ENCODE measurements at places on chromosomes 2 and 18.
A peak's percentile ranks its signal among the peaks of the same experiment; 100 is the strongest.

DNA sequence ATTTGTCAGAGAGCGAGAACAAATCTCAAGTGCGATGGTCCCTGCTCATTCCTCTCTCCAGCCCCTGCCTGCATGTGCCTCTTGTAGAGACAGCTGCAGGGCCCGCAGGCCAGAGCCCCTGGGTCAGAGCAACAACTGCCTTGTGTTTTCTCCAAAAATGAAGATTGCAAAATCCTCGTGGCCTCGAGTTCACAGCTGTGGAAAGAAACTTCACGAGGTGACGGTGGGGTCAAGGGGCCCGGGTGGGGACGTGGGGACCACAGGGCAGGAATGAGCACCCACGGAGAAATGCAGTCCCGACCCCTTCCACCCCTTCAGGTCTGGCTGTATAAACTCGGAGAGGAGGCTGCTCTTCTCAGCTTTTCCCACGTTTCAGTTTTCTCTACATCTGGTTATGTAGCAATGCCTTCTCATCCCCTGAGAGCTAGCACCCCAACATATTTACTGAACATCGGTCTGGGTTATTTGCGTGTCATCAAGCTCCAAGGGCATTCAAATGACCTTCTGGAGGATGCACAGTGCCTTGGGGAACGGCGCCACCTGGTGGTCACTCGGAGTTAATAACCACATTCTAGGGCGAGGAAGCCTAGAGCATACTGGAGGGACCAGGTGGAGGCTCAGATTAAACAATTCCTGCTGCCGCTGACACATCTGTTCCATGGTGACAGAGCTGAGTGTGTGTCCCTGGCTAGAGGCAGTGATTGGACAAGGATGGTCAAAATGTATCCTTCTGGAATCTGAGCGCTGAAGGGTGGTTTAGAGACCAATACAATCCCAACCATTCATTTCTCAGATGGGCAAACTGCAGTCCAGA lies 91.4 kb upstream of the CYRIA start:
- peak; percentile 63 for DNase-seq

DNA sequence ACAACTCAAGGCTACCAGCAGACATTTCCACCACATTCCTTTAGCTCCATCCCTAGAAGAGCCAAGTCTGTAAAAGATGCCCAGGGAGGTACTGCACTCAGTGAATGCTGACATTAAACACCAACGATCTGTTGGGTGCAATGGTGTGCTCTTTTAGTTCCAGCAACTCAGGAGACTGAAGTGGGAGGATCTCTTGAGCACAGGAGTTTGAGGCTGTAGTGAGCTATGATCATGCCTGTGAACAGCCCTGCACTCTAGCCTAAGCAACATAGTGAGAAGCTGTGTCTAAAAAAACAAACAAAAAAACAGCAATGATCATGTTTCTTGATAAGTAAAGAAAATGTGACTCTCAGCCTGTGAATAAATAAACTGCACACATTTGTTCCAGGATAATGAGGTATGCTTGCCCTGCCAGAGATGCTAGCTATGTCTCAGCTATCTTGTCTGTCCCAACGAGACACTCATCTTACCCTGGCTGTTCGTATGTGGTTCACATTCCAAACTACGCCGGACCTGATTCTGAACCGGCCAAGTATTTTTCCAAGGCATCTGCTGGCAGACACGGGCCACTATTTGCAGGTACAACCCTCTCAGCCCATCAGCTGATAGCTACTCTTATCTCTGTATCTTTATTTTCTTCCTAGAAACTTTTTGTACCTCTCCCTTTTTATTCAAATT lies 21.8 kb downstream of the TMEM182 start:
- DNase-seq = no peak

- DNase-seq = no peak
Observed at GRCh38 chr2:74514368-74515270, at the start of gene TLX2. TLX2 (plus strand) TSS chr2:74514450; CDS start chr2:74514807, 357 bp downstream.

DNA sequence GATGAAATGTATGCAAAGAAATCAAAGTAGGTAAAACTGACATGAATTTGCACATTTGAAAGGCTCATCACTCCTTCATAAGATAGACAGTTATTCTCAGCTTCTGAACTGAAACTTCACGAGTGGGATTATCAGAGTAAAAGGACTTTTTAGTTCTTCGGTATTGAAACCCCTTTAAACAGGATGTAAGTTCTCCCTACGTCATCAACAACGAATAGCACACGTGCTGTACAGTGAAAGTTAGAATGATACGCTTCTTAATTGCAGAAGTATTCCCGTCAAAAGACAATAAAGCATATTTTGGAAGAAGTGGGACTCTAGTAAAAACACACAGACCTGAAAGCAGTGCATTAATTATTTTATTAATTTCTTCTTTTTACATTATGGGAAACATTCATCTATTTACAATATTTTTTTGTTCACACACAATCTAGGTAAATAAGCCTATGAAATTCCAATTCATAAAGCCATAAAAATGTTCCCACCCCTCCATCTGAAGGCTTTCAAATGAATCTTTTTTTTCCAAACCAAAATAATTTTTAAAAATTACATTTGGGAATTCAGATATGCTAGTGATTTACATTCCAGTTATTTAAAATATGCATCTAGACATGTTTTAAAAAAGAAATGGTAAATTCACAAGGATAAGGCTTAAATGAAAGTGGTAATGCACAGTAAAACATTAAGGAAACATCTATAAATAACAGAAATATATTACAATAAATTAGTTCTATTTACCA lies 45.9 kb downstream of the TGIF1 start:
- DNase-seq = no peak

GRCh38 chr2:105797298-105797819 lies 52.6 kb downstream of the NCK2 start:
- peak; percentile 77 for DNase-seq

- no peak for DNase-seq
Observed at GRCh38 chr2:204135752-204136151, 199.2 kb downstream of the ICOS start.

- peak; percentile 60 for DNase-seq
Observed at GRCh38 chr2:219168526-219168925, 1.3 kb downstream of the SLC23A3 start.

GRCh38 chr2:234363011-234363487 lies 133.8 kb downstream of the ARL4C start:
- DNase-seq = no peak

DNA sequence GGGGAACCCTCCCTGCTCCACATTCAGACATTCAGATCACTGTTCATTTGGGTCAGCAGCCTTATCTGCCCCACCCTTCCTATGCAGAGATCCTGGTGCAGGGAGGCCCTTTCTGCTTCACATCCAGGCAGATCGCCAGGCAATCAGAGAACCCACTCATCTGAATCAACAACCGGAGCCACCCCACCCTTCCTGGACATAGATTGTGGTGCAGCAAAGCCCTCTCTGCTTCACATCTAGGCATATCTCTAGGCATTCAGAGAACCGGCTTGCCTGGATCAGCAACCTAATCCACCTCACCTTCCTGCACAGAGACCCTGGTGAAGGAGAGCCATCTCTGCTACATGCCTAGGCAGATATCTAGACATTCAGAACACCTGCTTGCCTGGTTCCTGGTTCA lies 184.5 kb upstream of the CNTNAP5 start:
- no peak for DNase-seq

DNA sequence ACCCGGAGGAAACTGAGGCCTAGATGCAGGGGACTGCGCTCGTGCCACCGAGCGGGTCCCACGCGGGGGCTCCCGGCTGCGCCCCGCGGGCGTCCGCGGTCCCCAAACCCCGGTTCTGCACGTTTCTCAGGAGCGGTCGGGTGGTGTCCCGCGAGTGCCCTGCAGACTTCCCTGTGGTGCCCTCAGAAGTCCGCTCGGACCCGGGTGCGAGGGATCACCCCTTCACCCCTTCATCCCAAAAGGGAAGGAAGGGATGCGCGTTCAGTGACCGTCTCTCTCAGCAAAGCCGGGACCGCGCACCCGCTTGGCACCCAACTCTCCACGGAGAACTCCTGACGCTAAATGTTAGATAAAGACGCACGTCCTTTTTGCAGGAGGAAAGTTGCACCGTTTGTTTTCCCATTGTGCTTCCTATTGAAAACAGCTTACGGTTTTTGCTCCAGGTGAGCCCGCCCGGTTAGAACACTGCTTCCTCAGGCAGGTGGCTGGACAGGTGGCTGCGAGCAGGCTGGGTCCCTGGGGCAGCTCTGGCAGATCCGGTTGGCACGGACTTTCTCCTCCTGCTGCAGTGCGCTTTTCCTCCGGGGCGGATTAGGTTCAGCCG lies 779 bp downstream of the DGKD start:
- peak; percentile 7 for DNase-seq

GRCh38 chr2:38978296-38978903 lies 88.7 kb downstream of the ARHGEF33 start:
- no peak for DNase-seq

GRCh38 chr2:207129821-207130220 lies 35.9 kb downstream of the KLF7 start:
- no peak for DNase-seq

GRCh38 chr18:67266246-67267237 lies 250.0 kb downstream of the DSEL start:
- no peak for DNase-seq

DNA sequence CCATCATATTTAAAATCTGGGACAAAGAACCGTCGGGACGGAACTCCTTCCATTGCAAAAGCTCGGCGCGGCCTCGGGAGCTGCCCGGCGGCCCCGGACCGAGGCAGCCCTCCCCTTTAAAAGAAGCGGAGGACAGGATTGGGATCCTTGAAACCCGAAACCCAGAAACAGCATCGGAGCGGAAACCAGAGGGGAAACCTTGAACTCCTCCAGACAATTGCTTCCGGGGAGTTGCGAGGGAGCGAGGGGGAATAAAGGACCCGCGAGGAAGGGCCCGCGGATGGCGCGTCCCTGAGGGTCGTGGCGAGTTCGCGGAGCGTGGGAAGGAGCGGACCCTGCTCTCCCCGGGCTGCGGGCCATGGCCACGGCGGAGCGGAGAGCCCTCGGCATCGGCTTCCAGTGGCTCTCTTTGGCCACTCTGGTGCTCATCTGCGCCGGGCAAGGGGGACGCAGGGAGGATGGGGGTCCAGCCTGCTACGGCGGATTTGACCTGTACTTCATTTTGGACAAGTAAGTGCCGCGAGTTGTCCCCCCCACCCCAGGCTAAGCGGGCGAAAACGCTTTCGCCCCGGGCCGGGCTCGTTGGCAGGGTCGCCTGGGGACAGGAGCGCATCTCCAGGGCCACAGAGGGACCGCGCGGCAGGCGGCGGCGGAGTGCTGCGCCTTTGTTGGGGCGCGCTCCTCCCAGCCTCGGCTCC lies at the start of gene ANTXR1:
TSS of gene ANTXR1 (plus strand) at position 38 of the 698 bp plus-strand sequence. CDS start at position 359, 321 bp downstream.
- no peak for DNase-seq

DNA sequence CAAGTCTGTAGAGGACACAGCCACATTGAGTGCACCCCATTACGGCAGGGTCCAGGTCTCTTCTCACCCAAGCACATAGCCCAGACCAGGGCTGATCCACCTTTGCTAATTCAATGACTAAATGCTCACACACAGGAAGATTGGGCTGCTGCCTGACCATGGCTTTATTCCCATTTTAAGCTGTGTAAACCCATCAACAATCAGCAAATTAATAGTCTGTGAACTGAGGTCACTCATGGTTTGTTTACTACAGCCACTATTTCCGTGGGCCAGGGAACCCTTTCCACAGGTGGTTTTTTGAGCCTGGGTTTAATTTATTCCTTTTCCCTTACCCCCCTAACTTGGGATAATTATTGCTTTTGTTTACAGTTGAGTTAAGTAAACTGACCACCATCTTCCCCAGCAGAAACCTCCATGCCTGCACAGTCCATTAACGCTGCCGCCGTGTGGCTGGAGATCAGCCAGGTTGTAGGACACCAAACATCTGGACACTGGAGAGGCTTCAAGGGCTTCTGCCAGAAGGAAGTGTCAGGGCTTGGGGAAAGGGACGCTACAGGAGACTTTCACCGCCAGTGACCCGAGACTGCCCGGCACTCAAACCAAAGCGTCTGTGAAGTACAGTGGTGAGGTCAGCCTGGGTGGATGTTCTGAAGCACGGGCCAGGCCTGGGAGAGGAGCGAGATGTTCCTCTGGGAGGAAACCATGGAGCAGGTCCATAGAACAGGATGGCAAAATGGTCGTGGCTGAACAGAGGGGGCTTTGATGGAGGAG lies 282.9 kb downstream of the DYSF start:
- DNase-seq = no peak

DNA sequence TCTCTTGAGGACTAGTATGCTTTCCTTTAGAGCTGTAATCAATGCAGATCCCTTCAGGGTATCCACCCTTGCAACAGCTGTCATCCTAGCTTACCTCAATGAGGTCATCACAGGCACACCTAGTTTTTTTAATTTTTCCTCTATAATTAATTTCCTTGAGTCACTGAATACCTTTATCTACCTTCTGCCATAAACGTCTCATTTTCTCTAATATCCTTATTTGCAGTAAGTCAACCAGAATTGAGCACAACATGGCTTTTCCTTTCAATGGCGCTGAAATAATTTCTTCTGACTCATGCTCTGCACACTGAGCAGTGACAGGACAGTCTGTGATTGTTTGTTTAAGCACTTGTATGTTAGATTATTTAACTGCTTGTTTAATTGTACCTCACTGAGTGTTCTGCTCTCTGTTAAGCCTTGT lies 49.4 kb downstream of the ETAA1 start:
- DNase-seq = no peak

GRCh38 chr2:232632904-232633412 lies 446 bp upstream of the EFHD1 start:
- DNase-seq = no peak

GRCh38 chr2:64260817-64261216 lies 116.6 kb upstream of the PELI1 start:
- DNase-seq = peak; percentile 94

DNA sequence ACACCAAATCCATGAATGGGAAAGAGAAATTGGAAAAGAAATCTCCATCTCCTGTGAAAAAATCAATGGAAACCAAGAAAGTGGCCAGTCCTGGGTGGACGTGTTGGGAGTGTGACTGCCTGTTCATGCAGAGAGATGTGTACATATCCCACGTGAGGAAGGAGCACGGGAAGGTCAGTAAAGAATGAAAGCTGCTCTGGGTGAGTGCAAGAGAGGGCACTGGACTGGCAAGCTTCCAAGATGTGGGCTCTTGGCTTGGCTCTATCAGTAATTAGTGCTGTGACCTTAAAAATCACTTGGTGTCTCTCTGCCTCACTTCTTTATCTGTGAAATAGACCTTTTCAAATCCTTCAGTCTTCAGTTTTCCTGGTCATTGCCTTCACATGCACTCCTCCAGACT lies 89.0 kb downstream of the ZNF532 start:
- peak; percentile 45 for DNase-seq

DNA sequence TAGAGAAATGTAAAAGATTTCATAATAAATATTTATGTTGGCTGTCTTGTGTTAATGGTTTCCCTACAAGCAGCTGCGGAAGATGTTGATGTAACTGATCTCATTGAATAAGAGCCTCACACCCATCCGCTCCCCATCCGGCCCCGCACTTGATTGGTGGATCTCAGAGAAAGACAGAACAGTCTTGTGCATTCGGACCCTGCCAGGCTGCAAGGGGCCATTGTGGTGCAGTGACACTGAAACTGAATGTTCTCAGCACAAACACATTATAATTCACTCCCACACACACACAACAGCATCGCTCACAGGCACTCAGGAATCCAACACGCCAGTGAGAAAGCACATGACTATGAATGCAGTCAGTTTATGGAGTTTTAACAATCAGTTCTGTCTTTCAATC lies 47.8 kb downstream of the PRELID3A start:
- no peak for DNase-seq

GRCh38 chr2:216989340-216990129 lies 129.7 kb upstream of the TNP1 start:
- no peak for DNase-seq

- DNase-seq = peak; percentile 84
Observed at GRCh38 chr18:77063260-77063659, 69.3 kb downstream of the MBP start.
